H7 (cell line): ENCODE measurements at places on chromosomes 1 and 21. TPM values are rescaled to one million over a fixed set of nuclear protein-coding genes. Genes with fewer than 3 reads are reported as not detected.

Gene AGT
- 0.42 TPM in 1 of 2 replicates, not detected in the other for total RNA-seq

Gene LCE3E
- total RNA-seq, result not detected in 2 replicates

Gene HSD11B1
- total RNA-seq, result not detected in 2 replicates

Gene ACTA1
- 0.67 and 1.8 TPM in 2 replicates for total RNA-seq

Gene CDK11A
- 18.6 and 26.2 TPM in 2 replicates for total RNA-seq

Gene CTSS
- not detected in 2 replicates for total RNA-seq

Gene PROK1
- not detected in 2 replicates for total RNA-seq

Gene SPOCD1
- total RNA-seq, result 1.8 and 3.5 TPM in 2 replicates

Gene SHISA4
- total RNA-seq, result 3.7 and 6.1 TPM in 2 replicates

DNA sequence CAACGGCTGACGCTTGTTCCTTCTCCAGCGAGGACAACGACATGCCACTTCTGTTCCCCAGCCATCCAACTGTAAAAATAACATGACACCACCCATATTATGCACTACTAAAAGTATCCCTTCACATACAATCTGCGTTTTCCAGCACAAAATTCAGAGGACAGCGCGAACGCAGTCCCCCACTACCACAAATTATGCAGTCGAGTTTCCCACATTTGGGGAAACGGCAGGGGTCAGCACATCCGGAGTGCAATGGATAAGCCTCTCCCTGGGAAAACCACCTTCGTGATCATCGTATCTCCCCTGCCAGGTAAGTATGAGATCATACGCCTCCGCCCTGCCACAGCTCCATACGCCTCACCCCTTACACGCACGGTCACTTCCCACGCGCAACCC, 120.9 kb downstream of the PPIAL4G start:
- DNase-seq, result peak; percentile 28

DNA sequence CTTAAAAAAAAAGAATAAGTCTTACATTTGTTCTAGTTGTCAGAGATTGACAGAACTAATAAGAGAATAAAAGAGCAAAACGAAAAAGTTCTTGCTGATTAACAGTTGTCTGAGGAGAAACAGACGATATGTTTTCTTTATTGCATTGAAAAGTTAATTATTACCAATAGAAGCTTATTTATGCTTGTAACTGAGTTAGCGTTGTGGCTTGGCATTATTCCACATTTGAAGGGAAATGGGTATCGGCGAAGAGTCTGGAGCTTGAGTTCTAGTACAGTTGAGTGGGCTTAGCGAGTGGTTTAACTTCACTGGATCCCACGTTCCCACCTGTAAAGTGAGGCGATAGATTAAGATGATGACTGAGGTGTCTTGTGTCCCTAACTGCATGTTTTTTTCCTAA, 109.0 kb downstream of the SDCCAG8 start:
- DNase-seq, result no peak

DNA sequence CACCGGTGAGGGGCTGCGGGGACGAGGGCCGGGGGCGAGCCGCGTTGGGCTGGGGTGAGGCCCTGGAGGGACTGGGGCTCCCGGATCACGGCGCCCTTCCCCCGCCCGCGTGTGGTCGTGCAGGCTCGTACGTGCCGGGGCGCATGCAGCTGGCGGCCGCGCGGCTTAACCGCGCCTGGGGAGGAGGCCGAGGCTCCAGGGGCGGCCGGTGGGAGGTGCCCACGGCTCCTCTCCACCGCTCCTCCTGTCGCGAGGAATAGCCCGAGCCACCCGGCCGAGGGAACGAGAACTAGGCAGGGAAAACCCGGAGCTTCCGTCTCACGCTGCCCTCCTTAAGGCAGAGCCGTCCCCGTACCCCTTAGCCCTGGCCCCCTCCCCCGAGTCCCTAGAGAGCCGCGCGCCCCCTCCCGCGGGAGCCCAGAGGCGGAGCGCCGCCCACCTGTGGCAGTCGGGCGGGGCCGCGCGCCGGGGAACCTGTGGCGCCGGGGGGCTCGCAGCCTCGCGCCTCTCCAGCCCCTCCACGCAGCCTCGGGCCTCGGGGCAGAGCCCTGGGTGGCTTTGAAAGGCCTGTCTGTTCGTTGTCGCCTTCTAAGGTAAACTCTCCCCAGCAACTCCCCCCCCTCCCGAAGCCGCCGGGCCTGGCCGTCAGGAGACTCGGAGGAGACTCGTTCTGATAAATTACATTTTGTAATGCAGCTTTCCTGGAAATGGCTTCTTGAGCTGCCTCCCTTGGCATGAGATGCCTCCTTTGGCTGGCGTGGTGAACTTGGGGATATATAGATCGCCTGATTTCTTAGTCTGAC, 746 bp downstream of the AK4 start:
- DNase-seq, result peak; percentile 82

- no peak for DNase-seq
Observed at GRCh38 chr1:77438236-77438913, 156.6 kb downstream of the AK5 start.

DNA sequence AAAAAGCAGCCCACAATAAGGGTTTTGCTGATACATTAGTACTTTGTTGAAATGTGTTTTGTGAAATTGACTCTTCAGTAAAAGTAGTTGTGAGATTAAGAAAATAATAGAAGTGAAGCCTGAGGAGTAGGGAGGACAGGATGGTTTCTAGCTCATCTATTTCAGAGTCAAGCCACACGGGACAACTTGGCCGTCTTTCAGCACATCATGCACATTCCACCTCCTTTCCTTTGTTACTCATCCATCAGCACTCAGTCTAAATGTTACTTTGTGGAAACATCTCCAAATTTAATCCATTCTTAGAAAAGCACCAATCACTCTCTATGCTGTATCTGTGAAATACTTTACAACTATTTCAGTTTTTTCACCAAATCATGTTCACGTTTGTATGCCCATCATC, 223.3 kb downstream of the FGGY start:
- no peak for DNase-seq

- DNase-seq, result no peak
Observed at GRCh38 chr1:244160455-244161235, 109.6 kb downstream of the ZBTB18 start.

DNA sequence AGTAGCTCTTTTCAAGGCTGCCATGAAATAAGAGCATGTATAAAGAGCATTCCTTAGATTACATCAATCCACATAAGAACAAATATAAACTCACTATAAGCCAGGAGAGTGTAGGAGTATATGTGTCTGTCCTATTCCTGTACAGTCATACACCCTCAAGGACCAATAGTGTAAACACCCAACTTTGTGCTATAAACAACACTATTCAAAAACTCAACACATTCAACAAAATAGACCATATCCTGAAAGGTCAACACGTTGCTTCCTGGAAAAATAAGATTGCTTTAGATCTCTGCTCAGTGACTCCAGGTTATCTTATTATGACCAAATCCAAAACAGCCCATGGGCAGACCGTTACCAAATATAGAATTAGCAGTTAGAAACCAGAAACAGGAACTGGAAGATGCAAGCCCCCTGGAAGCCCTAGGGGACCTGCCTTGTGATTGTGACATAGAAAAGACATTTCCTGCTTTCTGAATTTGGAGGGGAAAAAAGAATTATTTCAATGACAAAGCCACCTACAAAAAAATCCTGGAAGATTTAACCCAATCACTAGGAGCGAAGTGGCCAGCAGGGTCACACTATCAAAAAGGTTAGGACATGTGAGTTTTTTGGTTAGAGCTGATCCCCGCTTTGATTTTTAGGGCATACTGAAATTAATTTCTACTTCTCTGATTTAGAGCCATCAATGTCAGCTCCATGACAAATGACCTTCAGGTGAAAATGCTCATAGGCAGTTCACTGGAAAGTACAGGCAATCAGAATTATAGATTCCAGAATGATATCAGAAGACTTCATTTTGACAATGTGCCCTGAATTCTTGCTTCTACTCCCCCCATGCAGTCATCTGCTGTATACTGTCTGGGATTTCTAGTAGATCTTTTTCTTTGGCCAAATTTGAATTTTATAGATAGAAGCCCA, 59.9 kb downstream of the LRRC8C start:
- DNase-seq, result no peak

- no peak for DNase-seq
Observed at GRCh38 chr1:4796161-4797015, 142.0 kb downstream of the AJAP1 start.

GRCh38 chr1:245091171-245091621, 63.6 kb upstream of the KIF26B start:
- DNase-seq, result no peak

GRCh38 chr1:210302501-210302900, 26.2 kb upstream of the HHAT start:
- no peak for DNase-seq

DNA sequence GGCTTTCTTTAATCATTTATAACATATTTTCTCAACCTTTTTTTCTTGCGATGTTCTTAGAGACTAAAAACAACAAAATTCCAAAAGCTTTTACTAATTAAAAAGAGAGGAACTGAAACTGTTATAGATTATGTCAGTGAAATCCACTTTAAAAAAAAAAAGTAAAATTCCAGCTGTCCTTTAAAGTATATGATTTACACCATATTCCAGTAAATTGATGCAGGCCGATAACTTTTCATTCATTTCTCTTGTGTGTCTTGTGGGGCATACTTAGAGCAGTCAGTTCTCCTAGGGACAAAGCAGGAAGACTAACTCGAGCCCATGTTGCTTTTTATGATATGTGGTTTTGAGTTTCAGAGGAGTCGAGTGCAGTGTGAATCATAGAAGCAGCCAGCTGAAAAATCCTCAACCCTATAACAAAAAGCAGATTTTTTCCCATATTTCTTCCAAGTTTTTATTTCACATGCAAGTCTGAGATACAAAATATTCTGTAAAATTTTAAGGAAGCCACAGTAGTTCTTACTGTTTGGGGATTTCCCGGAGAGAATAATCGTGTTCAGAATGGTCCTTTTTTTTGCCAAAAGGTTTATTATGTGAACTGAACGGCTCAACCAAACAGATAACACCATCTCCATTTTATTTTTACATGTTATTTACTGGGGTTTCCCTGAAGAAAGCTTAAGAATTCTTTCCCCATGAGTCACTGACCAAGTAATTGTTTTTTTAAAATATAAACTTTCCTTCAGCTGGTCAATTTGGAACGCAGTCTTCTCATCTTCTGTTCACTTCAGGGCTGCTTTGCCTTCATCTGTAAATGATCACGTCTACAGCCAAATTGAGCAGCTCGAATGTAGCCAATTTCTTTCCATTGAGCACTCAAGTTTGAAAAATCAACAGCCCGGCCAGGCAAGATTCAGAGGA, 77.0 kb upstream of the C1orf105 start:
- DNase-seq, result no peak

DNA sequence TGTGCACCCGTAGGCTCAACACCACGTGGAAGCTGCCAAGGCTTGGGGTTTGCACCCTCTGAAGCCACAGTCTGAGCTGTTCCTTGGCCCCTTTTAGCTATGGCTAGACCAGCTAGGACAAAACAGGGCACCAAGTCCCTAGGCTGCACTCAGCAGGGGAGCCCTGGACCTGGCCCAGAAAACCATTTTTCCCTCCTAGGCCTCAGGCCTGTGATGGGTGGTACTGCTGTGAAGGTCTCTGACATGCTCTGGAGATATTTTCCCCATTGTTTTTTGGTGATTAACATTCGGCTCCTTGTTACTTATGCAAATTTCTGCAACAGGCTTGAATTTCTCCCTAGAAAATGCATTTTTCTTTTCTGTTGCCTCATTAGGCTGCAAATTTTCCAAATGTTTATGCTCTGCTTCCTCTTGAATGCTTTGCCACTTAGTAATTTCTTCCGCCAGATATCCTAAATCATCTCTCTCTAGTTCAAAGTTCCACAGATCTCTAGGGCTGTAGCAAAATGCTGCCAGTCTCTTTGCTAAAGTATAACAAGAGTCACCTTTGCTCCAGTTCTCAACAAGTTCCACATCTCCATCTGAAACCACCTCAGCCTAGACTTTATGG, 69.0 kb upstream of the KRTAP19-8 start:
- DNase-seq, result no peak

DNA sequence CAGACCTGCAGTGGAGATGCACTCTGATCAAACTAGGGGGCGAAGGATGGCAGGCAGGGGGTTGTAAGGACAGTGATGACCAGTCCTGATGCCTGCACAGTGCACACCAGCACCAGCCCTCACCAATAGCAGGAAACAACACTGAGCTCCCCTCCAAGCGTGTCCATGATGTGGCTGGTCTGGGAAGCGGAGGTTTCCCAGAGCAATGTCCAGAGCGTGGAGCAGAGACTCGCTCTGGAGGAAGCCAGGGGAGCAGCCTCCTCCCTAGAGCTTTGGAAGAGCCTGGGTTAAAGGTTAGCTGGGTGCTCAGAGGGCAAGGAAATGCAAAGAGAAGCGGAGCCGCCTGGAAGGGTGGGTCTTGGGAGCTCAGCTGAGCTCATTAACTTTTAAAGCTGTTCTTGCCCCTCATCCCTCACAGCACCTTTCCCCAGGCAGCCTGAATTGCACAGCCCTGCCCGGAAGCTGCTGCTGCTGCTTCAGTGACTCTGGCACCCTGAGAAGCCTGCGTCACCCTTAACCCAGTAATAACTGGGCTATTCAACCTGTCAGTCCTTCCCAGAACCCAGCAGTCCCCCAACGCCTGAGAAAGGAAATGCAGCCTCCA, 162.2 kb upstream of the RAB4A start:
- no peak for DNase-seq

GRCh38 chr1:8633741-8634501, 183.5 kb downstream of the RERE start:
- no peak for DNase-seq

DNA sequence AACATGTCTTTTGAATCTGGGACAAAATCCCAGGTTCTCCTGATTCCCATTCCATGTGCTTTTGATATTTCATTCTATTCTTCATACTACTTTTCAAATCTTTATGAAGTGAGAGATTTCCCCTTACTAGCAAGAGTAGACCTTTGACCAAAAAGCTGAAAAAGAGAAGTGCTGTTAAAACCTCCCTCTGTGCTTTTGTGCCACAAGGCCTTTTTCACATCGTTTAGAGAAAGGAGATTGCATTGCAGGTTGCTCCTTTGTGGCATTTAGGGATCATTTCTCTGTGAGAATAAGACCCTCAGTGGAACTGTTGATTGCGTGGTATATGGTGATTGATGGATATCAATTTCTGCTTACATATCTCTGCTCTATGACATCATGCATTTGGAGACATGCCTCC, 148.8 kb downstream of the TGFB2 start:
- no peak for DNase-seq

DNA sequence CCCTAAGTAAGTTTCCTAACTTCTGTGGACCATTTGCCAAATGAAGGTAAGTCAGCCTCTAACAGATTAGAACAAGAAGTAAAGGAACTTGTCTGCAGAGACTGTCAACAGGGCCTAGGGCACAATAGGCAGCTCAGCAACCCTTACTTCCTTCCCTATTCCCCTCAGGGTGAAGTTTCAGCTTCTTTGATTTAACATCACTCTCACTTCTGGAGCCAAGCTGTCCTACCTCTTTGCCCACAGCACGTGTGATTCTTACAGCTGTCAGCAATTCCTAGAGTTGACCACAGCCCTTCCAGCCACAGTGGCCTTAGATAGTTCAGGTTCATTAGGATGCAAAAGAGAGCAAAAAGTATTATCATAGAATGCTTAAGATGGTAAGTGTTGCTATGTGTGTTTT, 7.6 kb upstream of the EIF4G3 start:
- DNase-seq, result no peak

GRCh38 chr1:33060579-33061083, 20.3 kb upstream of the AZIN2 start:
- DNase-seq, result no peak

- DNase-seq, result no peak
Observed at GRCh38 chr1:202462342-202463076, 114.0 kb downstream of the PPP1R12B start.
